Endodermal cell (in vitro differentiated cells): ENCODE measurements at places on chromosomes 2 and 18.

GRCh38 chr2:25483607-25484266 is 142.0 kb upstream of the DNMT3A start:
- DNase-seq, result no peak

DNA sequence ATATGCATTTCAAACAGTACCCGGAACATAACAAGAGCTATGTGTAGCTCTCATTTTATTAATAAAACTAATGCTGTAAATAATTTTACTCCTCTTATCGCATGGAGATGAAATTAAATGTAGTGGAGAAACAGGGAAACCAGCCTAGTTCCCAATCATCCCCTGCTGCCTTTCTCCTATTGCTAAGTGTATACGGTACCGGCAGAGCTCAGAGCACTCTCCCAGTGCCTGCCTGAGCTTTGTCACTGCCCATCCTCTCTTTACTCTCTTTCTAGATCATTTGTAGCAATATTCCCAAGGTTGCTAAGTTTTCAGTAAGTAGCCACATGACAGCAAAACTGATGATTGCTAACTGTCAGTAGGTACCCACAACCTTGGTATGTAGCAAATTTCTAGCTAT is 85.5 kb upstream of the ZSWIM2 start:
- no peak for DNase-seq

DNA sequence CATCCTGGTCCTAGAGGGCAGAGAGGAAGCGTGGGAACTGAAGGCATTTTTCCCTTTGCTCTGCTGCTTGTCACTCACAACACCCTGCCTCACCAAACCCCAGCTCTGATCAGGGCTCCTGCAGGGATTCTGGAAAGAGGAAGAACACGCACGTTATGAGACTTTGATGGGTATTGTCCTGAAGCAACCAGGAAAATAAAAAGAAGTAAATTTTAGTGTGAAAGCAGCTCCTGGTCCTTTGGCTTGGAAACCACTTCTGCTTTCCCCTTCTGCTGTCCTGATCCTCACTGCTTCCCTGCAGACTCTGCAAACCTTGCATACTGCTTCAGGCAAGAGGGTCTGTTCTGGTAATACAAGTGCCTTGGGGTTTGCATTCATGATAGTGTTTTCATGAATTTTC is 164.1 kb downstream of the SLC8A1 start:
- DNase-seq, result no peak

GRCh38 chr2:85938456-85938855 is 49.7 kb upstream of the ST3GAL5 start:
- no peak for DNase-seq

DNA sequence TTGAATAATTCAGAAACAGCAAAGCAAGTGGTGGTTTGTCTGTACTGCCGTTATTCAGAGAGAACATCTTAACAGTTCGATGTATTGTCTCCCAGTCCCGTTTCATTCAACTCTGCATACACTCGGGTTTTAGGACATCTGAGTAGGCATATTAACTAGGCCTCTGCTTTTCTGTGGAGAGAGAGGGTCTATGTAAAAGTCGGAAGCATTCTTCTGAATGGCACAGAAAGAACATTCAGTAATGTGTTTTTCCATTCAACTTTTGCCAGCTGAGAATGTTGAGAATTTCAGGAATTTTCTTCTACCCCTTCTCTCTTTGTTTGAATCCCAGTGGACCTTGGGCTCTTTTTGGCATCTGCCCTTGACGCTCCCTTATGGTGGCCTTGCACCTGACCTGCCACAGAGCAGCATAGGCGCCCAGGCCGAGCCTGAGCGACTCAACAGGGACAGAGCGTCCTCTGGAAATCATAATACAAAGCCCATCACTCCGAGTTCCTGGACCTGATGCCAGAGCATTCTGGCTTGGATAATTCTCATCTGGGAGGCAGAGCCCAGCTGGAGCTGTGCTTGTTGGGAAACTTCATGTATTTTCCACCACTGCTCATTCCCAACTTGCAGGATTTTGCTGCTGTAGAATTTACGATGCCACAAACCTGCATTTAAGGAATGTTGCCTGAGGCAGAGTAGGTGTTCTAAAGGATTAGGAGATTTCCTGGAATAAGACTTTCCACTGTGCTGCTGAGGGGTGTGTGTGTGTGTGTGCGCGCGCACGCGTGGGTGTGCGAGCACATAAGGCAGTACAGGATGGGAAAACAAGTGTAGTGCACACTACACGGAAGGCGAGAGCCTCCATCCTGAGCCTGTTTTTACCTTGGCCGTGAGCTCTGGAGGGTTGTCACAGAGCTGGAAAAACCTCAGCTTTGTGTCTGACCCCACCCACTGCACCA is 77.2 kb upstream of the TXNDC2 start:
- peak; percentile 76 for DNase-seq

- no peak for DNase-seq
Observed at GRCh38 chr18:10928772-10929373, 220.5 kb downstream of the PIEZO2 start.

DNA sequence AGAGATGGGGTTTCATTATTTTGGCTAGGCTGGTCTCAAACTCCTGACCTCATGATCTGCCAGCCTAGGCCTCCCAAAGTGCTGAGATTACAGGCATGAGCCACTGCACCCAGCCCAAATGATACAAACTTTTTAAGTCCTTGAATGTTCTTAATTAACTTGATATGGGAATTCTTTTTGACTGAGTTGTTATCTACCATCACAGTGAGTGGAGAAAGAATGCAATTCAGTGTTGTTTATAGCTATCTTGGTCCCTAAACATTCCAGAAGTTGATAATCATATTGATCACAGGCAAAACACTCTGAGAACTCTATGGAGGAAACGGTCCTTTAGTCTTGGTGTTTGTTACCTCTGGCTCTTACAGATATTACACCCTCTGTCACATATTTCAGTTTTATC is 1072.5 kb downstream of the SUCLG1 start:
- no peak for DNase-seq
